ENCODE measurements at places on chromosomes 12 and 14.

DNA sequence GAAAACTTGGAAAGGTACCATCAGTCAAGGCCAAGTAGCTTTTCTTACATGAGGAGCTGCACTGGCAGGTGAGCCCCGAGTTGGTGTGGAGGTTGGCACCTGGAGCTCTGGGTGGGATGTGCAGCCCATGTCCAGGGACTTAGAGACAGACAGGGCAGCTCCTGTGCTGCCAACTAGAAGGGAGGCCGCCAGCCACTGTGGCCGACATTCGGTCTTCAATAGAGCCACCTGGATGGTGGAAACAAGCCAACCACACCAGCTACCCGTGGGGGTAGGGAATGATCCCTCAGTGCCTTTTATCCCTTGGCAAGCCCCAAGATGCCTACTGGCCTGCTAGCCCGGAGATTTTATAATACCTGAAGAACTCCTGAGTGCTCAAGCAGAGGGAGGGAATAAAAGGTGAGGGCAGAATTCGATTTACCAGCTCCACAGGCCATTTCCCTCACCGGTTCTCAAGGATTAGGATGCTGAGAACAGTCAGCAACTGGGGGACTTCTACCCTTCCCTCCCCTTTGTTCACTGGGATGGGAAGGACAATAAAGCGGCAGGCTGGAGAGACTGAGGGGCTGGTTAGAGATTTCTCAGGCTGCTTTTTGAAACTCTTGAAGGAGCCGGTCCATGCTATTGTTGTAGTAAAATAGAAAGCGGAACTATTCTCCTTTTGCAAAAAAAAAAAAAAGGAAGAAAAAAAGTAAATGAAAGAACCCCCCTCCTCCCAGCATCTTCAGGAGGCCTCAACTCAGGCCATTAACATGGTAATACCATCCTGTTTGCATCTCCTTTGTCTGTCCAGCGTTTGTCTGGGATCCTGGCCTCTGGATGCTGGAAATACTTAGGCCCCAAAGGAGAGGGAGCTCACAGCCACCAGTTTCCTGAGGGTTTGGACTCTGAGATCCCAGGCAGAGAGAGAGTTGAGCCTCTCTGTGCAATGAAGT is 321.6 kb downstream of the ZFP36L1 start:
- DNase-seq = no peak

GRCh38 chr14:81298122-81298521 is 77.4 kb upstream of the GTF2A1 start:
- no peak for DNase-seq

DNA sequence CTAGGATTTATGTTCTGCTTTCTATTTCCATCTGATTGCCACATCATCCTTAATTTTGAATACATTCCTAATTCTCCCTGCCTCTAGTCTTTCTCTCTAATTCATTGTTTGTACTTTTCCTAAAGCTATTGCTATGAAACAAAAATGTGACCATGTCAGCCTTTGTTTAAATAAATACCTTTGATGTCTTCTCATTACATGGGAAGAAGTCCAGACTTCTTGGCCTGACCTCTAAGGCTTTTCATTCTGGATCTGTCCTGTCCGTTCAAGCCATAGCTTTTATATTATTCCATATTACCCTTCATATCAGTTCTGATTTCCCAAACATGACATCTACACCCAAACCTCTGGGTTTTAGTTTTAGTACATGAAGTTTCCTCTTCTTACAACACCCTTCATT is 91.4 kb downstream of the CDK17 start:
- no peak for DNase-seq

- no peak for DNase-seq
These were observed 118.7 kb upstream of the CDKN3 start for GRCh38 chr14:54278087-54278486.

- DNase-seq = peak; percentile 95
These were observed 21.4 kb upstream of the CLEC2D start for GRCh38 chr12:9647825-9648700.

- no peak for DNase-seq
These were observed 58.5 kb upstream of the HIF1A start for GRCh38 chr14:61636779-61637178.

GRCh38 chr12:106428384-106428783 is 70.8 kb downstream of the POLR3B start:
- no peak for DNase-seq

DNA sequence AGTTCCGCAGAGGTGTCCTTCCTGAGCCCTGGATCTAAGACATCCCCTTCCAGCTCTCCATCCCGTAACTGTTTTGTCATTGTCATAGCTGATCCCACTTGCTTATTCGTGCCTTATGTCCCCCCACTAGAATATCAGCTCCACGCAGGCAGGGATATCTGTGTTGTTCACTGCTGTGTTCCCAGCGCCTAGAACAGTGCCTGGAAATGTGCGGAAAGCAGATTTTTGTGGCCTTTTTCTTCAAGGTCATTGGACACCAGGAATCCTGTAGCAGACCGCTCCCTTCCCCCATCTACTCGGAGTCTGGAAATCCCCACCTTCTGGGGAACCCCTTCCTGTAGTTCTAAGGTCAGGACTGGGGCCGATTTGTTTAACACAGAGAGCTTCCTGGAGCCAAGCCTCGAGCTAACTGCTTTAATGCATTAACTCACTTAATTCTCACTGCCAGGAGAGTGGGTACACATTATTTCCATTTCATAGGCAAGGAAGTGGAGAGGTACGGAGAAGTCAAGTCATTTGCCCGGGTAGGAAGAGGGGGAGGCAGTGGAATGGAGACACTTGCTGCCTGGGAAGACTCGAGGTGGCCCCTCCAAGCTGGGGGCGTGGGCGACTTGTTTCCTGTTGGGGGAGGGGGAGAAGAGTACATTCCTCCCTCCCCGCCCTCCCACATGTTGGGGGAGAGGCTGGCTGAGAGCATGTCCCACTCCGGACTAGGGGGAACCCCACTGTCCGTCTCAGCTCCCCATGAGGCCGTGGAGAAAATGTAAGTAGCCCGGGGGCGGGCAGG is 1.2 kb upstream of the SH2B3 start:
- DNase-seq = peak; percentile 57

DNA sequence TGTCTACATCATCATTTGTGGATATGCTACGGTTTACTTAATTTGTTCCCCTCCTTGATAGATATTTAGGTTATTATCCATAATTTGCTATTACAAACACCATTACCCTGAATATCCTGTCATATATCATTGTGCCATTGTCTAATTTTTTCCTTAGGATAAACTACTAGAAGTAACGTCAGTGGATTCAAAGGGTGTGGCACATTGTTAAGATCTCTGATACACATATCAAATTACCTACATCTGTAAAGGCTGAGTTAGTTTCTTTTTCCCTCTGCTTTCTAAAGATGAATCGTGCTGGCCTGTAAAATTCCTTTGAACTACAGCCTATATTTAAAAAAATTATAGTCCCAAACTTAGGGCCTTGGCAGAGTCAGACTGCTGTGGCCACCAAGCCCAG is 53.9 kb upstream of the STRN3 start:
- no peak for DNase-seq

Data from CD4-positive, alpha-beta T cell treated with Interleukin-15 for 1 hour (primary cell).